ENCODE measurements at places on chromosomes 2 and 18.

DNA sequence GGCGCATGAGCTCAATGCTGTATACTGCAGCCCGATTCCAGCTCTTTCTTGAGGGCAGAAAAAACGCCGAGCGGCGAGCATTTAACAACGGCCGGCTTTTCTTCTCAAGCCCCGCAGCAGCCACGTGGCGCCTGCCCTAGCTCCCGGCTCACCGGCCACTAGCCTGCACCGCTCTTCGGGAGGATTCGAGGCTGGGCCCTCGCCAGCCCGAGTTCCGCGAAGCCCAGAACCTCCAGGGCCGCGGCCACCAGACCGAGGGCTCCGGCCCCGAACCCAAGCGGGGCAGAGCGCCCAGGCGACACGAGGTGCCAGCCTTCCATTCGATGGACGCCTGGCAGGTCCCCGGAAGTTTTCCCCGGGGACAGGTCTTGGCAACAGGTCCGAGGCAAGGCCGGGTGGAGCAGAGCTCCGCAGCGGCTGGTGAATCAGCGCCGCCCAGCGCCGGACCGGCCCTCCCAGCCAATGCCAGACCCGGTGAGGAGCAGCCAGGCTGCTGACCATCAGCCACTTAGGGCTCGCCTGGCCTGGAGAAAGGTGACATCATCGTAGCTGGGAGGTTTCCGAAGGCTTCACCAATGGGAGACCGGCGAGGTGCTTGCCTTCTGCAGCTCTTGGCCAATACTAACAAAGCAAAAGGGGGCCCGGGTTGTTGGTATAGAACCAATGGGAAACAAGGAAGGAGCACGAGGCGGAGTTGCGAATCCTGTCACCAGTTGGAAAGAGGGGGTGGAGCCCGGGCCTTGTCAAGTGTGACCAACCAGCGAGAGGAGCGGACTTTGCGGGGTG, 552 bp upstream of the MXD1 start:
- DNase-seq, result peak; percentile 100

GRCh38 chr2:237882510-237883481, 23.4 kb downstream of the RAMP1 start:
- DNase-seq, result no peak

GRCh38 chr2:88214631-88215030, 44.5 kb downstream of the THNSL2 start:
- no peak for DNase-seq

- DNase-seq, result no peak
These were observed 68.0 kb upstream of the SMAD7 start for GRCh38 chr18:49018554-49019445.

DNA sequence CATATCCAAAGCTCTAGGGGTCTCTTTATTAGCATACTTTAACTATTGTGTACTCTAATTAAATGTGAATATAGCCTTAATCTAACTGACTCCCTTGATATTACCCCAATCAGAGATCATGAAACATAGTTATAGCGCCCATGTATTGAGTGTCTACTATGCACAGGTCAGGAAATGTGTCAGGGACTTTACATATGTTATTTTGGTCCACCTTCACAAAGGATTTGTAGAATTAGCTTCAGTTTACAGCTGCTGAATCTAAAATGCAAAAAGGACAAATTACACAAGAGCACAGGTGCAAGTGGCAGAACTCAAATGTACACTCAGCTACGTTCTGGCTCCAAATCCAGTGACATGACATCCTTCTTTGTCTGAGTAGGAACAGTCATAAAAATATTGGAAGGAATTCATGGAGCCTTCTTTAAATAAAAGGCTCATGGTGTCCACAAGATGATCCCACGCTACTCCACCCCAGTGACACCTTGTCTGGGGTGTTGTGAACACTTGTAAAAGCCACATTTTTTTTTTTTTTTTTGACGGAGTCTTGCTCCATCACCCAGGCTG, 38.7 kb upstream of the ATL2 start:
- DNase-seq, result no peak

- peak; percentile 67 for DNase-seq
These were observed 2.4 kb downstream of the LRRFIP1 start for GRCh38 chr2:237629739-237630138.

- no peak for DNase-seq
These were observed 80.1 kb downstream of the MYCN start for GRCh38 chr2:16020389-16021008.

GRCh38 chr18:11502368-11502767, 107.0 kb upstream of the SLC35G4 start:
- DNase-seq, result peak; percentile 33

DNA sequence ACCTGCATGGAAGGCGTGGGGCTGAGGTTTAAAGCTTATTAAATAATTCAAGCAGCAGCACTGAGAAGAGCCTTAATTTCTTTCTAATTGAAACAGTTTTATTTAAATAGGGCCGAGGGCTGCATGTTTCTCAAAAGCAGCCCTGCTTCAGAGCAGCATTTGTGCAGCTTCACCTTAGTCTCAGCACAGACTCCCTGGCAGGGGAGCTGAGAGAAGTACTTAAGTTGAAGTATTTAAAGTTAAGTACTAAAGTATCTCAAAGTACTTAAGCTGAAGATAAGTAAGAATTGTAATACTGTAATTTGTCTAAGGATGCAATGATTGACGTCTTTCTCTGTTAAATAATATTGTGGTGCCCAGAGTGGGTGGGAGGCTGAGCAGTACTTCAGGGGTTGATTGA, 31.4 kb downstream of the IMPA2 start:
- no peak for DNase-seq

- DNase-seq, result no peak
These were observed 274.9 kb upstream of the GYPC start for GRCh38 chr2:126381091-126381490.

GRCh38 chr2:104658144-104658835, 195.6 kb upstream of the POU3F3 start:
- no peak for DNase-seq
